ENCODE measurements at places on chromosomes 5 and 9.

DNA sequence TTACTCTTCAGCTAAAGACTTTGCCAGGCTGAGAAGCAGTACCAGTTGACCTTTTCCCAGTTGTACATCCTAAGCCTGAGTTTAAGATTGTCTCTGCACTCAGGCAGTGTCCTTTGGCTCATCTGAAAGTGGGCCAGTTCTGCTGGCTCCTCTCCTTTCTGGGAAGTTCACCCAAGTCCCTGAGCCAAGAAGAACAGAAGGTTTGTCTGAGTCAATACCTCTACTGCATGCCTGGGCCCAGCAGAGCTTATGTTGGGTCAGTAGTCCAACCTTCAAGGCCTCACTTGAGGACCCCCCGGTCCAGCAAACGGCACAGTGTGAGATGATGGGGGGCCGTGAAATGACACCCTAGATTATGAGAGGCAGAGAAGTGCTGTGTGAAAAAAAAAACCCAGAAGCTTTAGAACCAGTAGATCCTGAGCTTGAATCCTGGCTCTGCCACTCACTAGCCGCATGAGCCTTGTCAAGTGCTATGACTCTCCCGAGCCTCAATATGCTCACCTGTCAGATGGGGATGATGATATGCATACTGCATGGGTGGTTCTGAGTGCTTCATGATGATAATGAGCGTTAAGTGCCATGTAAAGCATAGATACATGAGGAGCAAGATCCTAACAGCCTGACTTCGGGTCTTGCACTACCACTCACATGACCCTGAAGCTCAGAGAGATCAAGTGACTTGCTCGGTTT lies 156.0 kb downstream of the MACROH2A1 start:
- DNase-seq, result no peak

GRCh38 chr5:33143405-33144123 lies 297.2 kb upstream of the TARS1 start:
- DNase-seq, result no peak

GRCh38 chr5:169810524-169810923 lies 169.8 kb downstream of the INSYN2B start:
- no peak for DNase-seq

- no peak for DNase-seq
Observed at GRCh38 chr5:169809281-169809680, 171.0 kb downstream of the INSYN2B start.

- DNase-seq, result no peak
Observed at GRCh38 chr9:92183449-92183848, 68.2 kb upstream of the SPTLC1 start.

DNA sequence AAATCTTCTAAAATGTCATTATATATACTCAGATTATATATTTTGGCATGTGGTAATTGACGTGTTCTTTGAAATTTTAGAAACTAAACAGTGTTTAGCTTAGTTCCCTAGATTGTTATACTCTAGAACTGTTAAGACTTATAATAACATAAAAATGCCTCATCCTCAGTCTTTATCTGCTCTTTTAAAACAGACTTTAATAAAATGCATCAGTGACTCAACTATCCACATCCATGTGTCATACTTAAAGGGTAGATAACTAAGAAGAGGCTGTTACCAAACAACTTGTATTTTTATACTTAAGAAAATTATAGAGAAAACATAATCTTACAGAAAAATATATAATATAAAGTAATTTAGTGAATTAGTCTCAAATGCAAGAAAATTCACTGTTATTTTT lies 15.2 kb downstream of the NFIL3 start:
- no peak for DNase-seq

DNA sequence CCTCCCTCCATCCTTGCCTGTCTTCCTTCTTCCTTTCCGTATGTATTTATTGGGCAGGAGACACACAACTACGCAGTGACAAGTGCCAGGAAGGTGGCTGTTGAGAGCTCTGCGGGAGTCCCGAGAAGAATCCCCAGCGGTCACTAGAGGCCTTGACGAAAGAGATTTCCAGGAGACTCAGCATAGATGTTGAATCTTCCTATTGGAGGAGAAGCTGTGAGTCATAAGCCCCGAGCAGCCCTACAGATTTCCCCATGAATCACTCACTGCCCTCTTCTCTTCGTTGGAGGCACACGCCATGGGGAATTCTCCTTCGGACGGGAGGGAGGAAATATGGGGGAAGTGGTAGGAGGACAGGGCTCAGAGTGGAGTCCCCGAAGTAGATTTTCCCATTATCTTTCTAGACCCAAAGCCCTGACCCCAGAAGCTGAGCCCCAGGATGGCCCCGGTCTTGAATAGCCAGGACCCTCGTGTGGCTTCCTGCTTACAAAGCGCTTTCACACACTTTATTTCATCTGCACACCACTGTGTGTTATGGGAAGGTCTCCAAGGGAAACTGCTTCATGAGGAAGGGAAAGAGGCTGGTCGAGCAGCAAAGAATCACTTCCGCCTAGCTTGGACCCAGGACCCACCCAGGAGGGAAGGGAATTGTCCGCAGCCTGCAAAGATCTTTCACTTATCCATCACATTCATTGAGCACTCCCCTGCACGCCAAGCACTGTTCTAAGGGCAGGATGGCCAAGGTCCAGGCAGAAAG lies 12.7 kb downstream of the DUSP1 start:
- no peak for DNase-seq

- DNase-seq, result peak; percentile 16
Observed at GRCh38 chr5:155616779-155617392, 603.3 kb downstream of the KIF4B start.

DNA sequence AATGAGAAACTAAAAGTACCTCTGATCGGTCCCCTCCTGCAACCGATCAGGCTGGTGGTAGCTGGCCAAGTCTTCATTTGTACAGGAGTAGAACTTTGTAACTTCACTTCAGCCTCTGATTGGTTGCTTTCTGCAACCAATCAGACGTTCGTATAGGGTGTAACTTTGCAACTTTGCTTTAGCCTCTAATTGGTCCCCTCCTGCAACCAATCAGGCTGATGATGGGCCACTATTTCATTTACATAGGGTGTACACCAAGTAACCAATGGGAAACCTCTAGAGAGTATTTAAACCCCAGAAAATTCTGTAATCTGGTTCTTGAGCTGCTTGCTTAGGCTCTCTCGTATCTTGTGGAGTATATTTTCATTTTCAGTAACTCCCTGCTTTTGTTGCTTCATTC lies 445.5 kb downstream of the MED10 start:
- DNase-seq, result no peak

DNA sequence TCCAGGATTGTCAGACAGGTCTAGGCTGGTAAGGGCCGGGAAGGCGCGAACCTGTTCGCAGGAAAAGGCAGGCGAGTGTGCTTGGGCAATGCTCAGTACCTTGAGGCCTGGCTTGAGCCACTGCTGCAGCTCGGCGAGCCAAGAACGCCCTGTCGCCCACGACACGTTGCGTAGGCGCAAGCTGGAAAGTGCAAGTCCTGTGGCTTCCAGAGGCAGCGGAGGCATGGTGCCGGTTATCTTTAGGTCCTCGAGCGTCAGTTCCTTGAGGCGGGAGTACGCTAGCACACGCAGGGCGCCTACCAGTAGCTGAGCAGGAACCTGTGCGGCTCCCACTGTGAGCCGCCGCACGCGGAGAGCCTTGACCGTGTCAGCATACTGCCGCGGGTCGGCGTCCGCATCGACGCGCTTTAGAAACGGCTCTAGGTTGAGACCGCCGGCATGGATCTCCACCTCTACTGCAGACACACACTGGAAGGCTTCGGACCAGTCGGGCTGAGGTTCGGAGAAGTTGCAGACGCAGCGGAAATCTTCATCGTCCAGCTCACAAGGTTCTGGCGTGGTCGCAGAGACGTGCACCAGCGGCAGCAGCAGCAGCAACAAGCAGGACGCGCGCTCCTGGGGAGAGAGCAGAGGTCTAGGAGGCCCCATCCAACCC lies 482 bp downstream of the CD14 start:
- no peak for DNase-seq

- no peak for DNase-seq
Observed at GRCh38 chr9:98724810-98725530, 16.2 kb upstream of the GABBR2 start.

GRCh38 chr9:111661802-111662521 lies 557 bp downstream of the GNG10 start:
- peak; percentile 42 for DNase-seq

GRCh38 chr9:70888471-70888870 lies 232.9 kb downstream of the TRPM3 start:
- DNase-seq, result no peak

DNA sequence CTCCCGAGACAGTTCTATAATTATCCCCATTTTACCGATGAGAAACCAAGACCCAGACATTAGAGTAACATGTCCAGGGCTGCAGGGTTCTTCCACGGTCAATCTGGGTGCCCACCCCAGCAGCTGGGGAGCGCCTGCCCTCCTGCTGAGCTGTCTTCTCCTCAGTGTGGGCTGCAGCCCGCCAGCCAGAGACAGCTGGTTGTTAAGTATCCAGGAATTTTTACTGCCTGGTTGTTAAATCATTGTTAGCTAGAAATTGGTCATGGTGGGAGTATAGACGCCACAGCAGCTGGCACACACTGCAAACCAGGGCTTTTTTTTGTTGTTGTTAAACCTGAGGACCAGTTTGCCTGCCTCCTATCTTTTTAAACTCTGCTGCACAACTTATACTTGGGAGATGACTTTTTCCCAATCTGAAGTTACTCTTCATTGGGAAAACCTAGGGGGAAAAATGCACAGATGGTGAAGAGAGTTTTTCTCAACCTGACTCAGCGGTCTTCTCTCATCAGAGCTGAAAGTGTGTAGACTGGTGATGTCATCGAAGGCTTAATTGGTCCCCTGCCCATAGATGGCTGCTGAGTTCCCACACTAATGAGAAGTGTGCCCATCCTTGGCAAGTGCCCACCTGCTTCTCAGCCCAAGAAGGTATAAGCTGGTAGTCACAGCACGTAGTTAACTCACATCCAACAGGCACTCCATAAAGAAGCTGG lies 208.6 kb downstream of the DRD1 start:
- DNase-seq, result no peak

DNA sequence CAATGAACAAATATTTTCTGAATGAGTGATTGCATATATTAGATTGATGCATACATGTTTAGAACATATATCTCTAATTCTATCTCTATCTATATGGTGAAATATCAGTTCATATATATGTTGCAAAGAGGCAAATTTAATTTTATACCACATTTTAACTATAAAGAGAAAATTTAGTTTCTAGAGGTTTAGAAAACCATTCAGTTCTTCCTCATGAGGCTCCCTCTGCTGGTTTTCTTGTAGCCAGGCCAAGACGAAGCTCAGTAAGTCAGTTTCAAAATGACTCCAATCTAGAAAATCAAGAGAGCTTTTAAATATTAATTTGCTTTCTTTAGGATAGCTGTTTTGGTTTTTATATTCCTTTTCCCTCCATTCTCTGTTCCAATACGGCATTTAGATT lies 312.1 kb downstream of the TMEM232 start:
- peak; percentile 40 for DNase-seq

DNA sequence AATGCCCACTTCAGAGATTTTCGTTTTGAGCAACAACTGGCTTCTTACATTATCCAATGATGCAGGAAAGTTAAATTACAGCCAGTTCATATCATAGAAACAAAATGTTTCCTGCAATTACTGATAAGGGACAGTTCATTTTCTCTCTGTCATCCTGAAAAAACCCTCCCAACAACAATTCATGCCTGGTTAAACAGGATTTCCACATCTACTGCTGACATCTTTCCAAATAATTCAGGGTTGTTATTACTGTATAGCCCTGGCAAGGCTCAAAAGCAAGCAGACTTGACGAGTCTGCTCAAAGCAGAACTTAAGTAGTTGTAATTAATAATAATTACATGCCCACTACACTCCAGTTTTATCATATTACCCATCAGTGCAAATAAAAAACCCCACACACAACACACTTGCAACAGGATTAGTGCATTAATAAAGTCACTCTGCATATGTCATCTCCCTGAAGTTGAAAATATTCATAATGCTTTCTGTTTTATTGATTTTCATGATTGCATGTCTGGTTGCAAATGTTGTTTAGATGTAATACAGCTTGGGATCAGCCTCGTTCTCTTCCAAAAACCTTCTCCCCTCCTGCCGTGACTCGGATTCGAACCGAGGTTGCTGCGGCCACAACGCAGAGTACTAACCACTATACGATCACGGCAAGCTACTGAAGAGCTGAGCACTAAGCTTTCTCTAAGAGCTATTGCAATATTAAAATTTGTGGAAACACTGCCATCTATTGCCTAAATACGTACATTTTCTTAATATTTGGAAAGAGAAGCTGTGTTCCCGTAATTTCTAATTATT lies 119.6 kb upstream of the NFIB start:
- DNase-seq, result peak; percentile 55

GRCh38 chr5:120465436-120465961 lies 1.4 kb downstream of the PRR16 start:
- DNase-seq, result no peak

DNA sequence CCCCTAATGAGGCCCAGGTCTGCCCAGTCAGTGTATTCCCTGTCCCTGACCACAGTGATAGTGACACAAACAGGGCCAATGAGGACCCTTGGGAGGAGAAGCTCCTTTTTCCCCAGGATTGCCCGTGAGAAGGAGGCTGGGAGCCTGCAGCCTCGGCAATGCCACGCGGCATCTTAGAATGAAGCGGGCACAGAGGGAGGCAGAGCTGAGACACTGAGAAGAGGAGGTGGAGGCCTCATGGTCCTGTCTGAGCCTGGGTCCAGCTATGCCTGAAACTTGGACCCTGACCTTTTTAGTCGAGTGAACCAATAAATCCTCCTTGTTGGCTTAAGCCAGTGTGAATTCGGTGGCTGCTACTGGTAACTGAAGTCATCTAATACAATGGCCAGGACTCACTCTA lies 28.4 kb downstream of the STC2 start:
- DNase-seq, result no peak

DNA sequence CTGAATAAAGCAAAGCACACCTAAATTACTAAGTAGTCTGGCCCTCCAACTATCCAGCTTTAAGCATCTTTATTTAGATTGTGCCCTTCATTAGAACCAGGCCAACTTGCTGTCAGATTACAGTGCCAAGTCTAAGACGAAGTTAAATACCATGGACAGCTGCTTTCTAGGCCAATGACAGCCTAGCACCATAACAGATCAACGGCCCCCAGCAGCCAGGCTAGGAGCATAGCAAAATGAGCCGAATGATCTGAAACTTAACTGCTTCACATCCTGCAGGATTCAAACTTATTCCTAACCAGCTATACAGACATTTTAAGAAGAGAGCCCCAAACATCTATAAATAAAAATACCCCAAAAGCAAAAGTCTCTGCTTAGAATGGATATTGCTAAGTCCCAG lies 6.8 kb downstream of the SLC24A2 start:
- peak; percentile 36 for DNase-seq

GRCh38 chr5:171852255-171852681 lies 66.7 kb downstream of the SMIM23 start:
- no peak for DNase-seq

- no peak for DNase-seq
Observed at GRCh38 chr5:157458835-157459234, 1.2 kb upstream of the NIPAL4 start.

- DNase-seq, result no peak
Observed at GRCh38 chr9:80375477-80375876, 803.7 kb downstream of the TLE4 start.

DNA sequence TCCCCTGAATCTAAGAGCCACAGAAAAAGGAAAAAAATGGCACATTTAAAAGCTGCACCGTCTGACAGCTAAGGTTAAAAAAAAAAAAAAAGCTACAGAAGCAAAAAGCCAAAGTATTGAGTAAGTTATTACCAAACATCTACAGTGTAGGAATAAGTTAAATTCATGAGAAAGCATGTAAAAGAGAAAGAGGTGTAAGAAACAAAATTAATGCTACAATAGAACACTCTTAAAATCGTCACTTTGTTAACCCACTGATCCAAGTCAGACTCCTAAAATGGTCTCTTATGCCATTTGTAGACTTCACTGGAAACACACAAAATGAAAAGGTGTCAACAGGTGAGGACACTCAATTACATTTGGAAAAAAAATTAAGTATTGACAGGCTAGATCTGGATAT lies 120.2 kb downstream of the SSBP2 start:
- no peak for DNase-seq
